ENCODE measurements at places on chromosomes 4 and X.

GRCh38 chr4:38914854-38915253 lies 47.2 kb downstream of the FAM114A1 start:
- no peak for DNase-seq

GRCh38 chrX:8822002-8822401 lies 20.8 kb upstream of the FAM9A start:
- DNase-seq: no peak

GRCh38 chrX:40570346-40571093 lies 10.2 kb upstream of the ATP6AP2 start:
- DNase-seq: peak; percentile 81

DNA sequence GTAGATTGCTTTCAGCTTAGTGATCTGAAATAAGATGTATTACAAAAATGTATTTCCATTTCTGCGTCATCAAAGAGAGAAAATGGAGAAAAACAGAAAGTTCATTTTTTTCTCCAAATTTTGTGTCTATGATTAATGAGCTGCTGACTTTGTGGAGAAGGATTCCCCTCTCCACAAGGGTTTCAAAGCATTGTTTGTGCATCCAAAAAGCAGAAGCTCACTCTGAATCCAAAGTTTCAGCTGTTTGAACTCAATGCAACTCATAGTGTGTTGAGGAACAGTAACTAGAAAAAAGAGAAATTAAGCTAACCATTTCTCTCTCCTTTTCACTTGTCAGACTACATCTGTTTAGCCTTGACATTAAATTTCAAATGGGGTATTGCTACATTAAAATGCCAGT lies 62.9 kb upstream of the SLC7A11 start:
- peak; percentile 89 for DNase-seq

- no peak for DNase-seq
These were observed 493.5 kb upstream of the PRKX start for GRCh38 chrX:4206941-4207340.

- no peak for DNase-seq
These were observed 234.6 kb downstream of the AFAP1 start for GRCh38 chr4:7705062-7705461.

- no peak for DNase-seq
These were observed 218.7 kb downstream of the MAPK10 start for GRCh38 chr4:86141161-86141560.

DNA sequence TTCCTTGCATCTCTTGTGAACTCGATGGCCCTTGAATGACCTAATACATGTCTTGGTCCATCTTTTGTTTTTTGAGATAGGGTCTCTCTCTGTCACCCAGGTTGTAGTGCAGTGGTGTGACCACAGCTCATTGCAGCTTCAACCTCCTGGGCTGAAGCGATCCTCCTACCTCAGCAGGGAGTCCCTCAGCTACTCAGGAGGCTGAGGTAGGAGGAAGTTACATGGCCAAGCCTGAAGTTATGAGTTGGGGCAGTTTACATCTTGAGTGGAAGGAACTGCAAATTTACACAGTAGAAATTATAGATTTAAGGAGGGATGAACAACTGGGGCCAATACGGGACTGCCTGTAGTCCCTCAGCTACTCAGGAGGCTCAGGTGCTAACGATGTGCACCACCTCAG lies 97.2 kb upstream of the METTL14 start:
- DNase-seq: no peak

- no peak for DNase-seq
These were observed 4.9 kb downstream of the LRPAP1 start for GRCh38 chr4:3527101-3527913.

- peak; percentile 77 for DNase-seq
These were observed 196.0 kb upstream of the PSAPL1 start for GRCh38 chr4:7630568-7631287.

- DNase-seq: no peak
These were observed 37.2 kb downstream of the WDR44 start for GRCh38 chrX:118383120-118383519.

DNA sequence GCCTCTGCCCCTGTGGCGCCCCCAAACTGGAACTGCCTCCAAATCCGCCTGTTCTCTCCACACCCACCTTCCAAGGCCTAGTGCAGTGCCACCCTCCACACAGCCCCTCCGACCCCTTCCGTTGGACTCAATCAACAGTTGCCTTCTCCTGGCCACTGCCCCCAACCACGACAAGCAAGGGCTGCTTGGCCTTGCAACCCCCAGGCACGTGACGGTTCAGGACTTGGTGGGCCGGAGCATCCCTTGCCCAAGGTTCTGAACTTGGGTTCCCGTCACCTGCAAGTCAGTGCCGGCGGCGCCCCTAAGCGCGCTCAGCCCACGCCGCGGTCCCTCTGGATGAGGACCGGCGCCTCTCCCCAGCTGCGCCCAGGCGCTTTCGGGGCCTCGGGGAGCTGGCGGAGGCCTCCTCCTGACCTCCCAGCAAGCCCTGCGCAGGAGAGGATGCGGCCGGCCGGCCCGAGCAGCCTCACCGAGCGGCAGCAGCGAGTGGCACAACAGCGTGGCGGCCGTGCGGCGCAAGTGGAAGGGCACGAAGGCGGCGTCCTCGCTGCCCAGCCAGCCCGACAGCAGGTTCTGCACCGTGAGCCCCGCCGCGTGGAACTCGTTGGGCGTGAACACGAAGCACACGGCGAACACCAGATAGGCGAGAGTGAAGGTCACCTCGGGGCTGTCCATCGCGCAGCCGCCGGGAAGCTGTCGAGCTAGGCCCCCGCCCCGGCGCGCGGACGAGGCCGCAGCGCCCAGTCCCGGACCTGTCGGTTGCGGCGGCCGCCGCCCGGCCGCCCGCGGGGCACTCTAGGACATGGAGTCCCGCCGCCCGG lies 750 bp downstream of the TMEM129 start:
- peak; percentile 38 for DNase-seq

Measured in inflammatory macrophage treated with lipopolysaccharide for 4 hours (primary cell).